ENCODE measurements at places on chromosomes 12 and 14.

GRCh38 chr12:101697197-101697929 lies at the start of gene CHPT1:
CHPT1 (plus strand) TSS chr12:101697640; CDS start chr12:101697862, 222 bp downstream.
- DNase-seq = peak; percentile 19

DNA sequence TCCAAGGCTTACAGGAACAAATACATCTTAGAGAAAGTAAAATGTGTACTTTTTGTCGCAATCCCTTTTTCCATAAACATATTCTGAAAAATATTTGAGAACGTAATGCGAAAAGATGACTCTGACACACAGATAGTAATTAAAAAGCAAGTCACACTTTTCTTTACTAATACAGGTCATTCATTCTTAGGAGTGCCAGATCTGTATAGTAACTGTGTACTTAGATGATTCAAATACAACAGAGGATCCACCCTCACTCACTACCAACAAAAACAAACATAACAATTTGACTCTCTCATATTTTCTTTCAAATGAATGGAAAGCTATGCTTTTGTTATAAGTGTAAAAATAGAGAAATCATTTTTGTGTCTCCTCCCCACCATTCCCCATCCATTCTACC lies 795.4 kb downstream of the SLC6A15 start:
- no peak for DNase-seq

- no peak for DNase-seq
Observed at GRCh38 chr12:94551810-94552209, 92.1 kb upstream of the CEP83 start.

GRCh38 chr14:68143341-68143841 lies 323.8 kb downstream of the RAD51B start:
- DNase-seq = no peak

DNA sequence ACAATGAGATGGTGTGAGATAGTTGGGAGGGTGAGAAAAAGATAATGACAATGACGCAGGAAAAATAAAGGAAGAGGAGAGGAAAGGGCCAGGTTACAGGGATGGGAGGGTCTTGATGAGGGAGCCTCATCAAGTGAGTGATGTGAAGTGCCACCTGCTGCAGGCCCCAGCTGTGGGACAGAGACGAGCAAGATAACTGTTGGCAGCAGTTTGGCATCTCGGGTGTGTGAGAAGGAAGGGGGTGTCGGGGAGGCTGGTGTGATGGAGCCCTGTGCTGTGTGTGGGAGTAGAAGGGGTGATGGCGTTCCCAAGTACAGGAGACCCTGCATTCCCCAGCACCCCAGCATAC lies 11.4 kb upstream of the TAC3 start:
- DNase-seq = no peak

- no peak for DNase-seq
Observed at GRCh38 chr14:30284808-30285207, 274.1 kb upstream of the G2E3 start.

GRCh38 chr14:24816929-24817211 lies 182.9 kb upstream of the GZMB start:
- no peak for DNase-seq

GRCh38 chr12:55973599-55974307 lies at the start of gene RAB5B:
RAB5B (plus strand) TSS chr12:55974078; CDS start chr12:55986961, 12,883 bp downstream.
- DNase-seq = peak; percentile 95

DNA sequence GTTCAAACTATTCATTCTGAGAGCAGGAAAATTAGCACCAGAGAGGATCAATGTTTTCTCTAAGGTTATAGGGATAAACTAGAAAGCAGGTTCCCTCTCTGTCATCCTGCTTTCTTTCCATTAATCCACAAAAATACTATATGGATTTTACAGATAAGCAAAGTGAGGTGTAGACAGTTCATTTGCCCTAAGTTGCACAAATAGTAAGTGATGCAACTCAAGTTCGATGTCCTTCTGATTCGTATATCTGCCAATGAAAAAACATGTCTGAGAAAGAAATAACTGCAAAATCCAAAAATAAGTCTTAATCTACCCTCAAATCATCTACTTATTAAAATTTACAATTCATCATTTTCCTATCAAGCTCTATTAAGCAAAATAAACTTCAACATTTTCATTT lies 254.6 kb upstream of the USP15 start:
- DNase-seq = no peak

DNA sequence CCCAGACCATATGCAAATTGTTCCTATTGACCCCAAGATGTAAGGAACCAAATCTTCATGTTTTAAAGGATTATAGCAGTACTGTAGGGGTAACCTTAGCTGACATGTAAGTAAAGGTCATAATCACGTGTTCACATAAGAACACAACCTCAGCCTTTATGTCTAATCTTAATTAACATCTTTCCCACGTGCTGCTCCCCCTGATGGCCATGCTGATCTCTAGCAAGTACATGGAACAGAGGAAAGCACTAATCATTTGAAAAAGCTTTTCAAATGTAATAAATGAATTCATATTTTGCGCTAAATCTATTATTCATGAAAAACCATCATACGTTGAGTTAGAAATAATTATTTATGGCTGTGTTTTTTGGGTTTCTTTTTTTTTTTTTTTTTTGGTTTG lies 30.5 kb upstream of the ITPR2 start:
- no peak for DNase-seq

GRCh38 chr12:107094183-107094448 lies 767 bp upstream of the CRY1 start:
- no peak for DNase-seq

- no peak for DNase-seq
Observed at GRCh38 chr12:96409731-96410130, 9.5 kb upstream of the CDK17 start.

GRCh38 chr12:86052921-86053320 lies 178.8 kb downstream of the NTS start:
- DNase-seq = no peak

GRCh38 chr12:121750507-121750955 lies 38.0 kb downstream of the TMEM120B start:
- no peak for DNase-seq

DNA sequence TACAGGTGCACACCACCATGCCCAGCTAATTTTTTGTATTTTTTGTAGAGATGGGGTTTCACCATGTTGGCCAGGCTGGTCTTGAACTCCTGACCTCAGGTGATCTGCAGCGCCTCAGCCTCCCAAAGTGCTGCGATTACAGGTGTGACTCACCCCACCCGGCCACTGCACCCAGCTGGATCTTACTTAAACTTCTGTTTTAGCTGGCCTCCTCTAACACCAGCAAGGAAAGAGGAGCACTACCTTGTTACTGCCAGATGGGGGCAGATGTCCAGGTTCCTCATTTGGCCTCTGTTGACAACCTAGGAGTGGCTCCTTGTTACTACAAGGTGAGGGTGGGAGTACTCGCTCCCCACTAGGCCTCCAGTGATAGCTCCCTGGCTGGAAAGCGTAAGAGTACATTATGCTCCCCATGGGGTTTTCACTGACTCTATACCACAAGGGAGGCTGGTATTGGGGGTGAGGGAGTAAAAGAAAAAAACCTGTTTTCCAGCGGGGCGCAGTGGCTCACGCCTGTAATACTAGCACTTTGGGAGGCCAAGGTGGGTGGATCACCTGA lies 13.2 kb upstream of the ARF6 start:
- peak; percentile 70 for DNase-seq

DNA sequence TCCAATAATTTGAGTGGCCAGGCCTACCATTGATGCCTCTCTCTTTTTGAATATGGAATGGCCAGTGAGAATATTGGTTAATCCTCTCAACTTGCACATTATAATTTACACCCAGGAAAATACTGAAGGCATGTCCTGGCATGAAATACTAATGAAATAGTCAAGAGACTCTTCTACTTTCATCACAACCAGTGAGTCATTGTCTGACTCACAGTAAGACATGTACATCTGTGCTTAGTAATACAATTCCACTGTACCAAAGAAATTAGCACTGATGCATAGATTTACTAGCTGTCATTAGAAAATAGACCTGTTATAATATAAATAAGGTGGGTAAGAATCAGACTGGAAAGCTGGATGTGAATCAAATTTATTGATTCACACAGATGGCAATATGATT lies 31.6 kb downstream of the KCNC2 start:
- no peak for DNase-seq

DNA sequence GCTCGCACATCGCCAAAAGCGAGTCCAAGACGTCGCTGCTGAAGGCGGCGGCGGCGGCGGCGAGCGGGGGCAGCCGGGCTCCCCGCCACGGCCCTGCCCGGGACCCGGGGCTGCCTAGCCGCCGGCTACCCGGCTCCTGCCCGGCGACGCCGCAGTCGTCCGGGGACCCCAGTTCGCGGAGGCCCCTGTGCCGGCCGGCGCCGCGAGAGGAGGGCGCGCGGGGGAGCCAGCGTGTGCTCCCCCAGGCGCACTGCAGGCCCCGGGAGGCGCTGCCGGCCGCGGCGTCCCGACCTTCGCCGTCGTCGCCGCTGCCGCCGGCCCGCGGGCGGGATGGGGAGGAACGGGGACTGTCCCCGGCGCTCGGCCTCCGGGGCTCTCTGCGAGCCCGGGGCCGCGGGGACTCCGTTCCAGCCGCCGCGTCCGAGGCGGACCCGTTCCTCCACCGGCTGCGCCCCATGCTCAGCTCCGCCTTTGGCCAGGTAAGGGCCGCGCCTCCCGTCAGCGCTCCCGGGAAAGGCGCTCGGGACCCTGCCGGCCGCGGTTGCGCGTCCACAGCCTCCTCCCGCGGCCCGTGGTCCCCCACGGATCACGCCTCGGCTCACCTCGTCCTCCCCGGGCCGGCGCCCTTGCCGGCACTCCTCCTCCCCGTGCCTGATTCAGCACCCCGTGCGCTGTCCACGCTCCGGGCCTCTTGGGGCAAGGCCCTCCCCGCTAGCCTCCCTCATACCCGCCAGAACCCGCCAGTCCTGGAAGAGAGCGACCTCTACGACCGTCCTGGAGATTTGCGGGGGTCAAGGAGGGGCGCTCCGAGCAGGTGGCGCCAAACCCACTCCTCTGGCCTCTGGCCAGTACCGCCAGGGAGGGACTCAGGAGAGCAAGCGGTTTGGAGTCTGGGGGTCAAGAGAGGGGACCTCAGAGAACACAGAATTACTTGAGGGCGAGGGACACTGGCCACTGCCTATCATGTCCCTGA lies 721 bp downstream of the CABP1 start:
- no peak for DNase-seq

DNA sequence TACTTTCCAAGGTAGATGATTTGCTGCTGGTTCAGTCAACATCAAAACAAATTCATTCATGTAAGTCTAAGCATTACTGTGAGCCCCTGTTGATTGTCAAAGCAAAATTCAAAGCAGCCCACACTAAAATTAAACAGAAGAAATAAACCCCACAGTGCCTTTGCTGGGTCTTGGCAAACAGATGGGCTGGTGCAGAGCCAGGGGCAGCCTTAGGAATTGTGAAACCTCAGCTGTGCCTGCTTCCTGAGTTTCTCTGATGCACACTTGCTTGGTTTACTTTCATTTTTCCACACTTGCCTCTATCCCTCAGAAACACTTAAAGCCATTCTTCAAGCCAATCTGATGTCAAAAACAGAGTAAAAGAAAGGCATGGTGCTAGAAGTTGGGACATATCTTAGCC lies 6.6 kb upstream of the PLEKHG7 start:
- DNase-seq = no peak

GRCh38 chr14:54867011-54867410 lies 35.6 kb downstream of the GCH1 start:
- no peak for DNase-seq

DNA sequence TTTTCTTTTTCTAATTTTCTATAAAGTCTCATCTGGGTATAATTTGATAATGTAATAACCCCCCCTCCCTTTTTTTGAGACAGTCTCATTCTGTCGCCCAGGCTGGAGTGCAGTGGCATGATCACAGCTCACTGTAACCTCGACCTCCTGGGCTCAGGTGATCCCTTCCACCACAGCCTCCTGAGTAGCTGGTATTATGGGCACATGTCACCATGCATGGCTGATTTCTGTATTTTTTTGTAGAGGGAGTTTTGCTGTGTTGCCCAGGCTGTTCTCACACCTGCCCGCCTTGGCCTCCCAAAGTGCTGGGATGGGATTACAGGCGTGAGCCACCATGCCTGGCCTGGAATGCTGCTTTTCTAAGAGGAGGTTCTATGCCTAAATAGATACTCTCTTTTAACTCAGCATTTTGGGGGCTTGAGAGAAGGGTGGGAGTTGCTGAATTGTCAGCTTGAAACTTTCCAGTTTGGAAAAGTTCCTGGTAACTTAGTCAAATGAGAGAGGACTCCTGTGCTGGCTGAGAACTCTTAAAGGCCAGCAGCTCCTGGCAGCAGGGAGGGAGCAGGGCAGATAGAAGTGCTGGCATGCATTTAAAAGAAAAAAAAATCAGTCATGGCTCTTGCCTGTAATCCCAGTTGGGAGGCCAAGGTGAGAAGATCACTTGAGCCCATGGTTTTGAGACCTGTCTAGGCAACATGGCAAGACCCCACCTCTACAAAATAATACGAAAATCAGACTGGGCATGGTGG lies 13.0 kb downstream of the NUDT4 start:
- DNase-seq = no peak

DNA sequence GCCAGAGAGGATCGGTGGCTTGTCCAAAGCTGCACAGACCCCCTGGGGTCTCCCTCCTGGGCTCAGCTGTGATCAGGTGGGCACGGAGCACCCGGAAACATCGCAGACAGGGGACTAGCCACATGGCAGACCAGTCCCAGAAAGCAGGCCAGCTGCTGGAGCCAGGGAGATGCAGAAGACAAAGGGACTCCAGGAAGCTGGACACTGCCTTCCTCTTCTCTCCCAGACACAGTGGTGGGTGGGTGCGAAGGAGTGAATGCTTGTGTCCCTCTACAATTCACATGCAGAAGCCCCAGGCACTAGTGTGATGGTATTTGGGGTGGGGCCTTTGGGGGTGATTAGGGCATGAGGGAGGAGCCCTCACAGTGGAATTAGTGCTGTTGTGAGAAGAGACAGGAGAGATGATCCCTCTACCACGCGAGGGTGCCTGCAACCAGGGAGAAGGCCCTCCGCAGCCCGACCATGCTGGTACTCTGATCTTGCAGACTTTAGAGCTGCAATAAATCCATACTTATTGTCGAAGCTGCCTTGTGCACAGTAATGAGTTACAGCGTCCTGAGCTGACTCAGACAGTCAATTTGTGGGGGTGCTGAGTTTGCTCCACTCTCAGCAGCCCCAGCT lies 95.2 kb downstream of the CALM1 start:
- DNase-seq = no peak

GRCh38 chr14:54503486-54503885 lies 6.2 kb upstream of the CGRRF1 start:
- no peak for DNase-seq

DNA sequence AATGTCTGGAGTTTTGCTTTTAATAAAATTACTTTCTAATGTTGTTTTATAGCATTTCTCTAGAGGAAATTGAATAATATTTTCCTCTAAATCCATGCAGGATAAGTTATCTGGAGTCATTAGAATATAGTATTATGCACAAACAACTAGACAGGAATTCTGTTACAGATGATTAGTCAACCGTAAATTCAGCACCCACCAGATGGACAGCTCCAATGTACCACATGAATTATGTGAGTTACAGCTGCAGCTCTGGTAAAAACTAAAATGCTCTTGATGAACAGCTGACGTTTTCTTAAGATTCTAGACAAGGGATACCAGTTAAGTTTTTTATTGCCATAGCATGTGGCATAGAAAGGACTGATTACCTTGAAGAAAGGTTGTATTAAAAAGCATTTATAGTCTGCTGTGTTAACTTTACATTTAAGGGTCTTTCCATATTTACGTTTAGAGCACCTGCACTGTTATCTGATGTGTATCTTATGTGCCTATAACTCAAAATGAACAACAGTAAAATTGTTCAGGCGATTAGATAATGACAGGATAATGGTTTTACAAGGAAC lies 321.4 kb upstream of the LRFN5 start:
- DNase-seq = no peak

GRCh38 chr14:104595116-104595675 lies 9.4 kb downstream of the TMEM179 start:
- DNase-seq = no peak

- DNase-seq = no peak
Observed at GRCh38 chr12:42070036-42070435, 74.6 kb downstream of the GXYLT1 start.
